ENCODE measurements at places on chromosomes 1 and 21. TPM values are rescaled to one million over a fixed set of nuclear protein-coding genes. Genes with fewer than 3 reads are reported as not detected.

HRNR gene
- total RNA-seq, result under 0.01 TPM

TSTD1 gene
- total RNA-seq, result 16.9 TPM

NBPF26 gene
- total RNA-seq, result 13.4 TPM

HFM1 gene
- 0.43 TPM for total RNA-seq

GIPC2 gene
- total RNA-seq, result 0.14 TPM

GNG4 gene
- total RNA-seq, result 3.7 TPM

HES3 gene
- total RNA-seq, result not detected

NUDT4B gene
- total RNA-seq, result 17.1 TPM

ZBTB37 gene
- 4.8 TPM for total RNA-seq

Data from smooth muscle cell of bladder (primary cell).